ENCODE measurements at places on chromosomes 7 and 10. TPM values are rescaled to one million over a fixed set of nuclear protein-coding genes. Genes with fewer than 3 reads are reported as not detected.

The HOXA5 gene
- not detected for total RNA-seq

The PNLIPRP2 gene
- not detected for total RNA-seq

The SEMA3C gene
- total RNA-seq, result not detected

DNA sequence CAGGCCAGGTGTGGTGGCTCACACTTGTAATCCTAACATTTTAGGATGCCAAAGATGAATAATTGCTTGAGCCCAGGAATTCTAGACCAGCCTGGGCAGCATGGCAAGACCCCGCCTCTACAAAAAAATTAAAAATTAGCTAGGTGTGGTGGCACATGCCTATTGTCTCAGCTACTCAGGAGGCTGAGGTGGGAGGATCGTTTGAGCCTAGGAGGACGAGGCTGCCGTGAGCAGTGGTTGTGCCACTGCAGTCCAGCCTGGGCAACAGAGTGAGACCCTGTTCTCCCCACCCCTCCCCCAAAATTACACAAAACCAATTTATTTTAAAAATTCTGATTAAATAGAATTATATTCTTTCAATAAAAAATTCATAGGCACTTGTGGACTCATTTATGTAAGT is 39.0 kb downstream of the ABCB1 start:
- no peak overlapping the region for H3K27ac ChIP-seq
- H3K4me1 ChIP-seq, result peaks cover 4% of the 10 kb centered on the region
- H3K4me3 ChIP-seq, result no peak overlapping the region
- no peak for DNase-seq
- peaks cover under 1% of the 10 kb centered on the region for H3K36me3 ChIP-seq

DNA sequence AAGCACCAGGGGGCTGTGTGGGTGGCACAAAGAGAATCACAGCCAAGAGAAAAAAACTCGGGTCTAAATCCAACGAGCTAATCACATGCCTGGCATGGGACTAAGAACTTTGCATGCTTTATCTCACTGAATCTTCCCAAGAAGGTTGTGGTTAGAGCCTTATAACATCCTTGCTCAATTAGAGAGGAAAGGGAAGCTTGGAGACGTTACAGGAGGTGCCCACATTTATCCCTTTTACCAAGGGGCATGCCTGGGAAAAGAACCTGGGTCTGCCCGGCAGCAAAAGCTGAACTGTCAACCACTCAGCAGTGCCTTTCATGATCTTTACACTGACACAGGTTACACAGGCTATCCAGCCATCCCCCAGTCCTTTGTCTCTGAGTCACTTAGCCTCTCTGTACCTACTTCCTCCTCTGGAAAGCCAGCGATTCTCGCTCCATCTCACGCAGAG is 190.1 kb downstream of the PRPF18 start:
- no peaks in the 10 kb centered on the region for H3K27me3 ChIP-seq
- no peaks in the 10 kb centered on the region for H3K4me1 ChIP-seq
- no peaks in the 10 kb centered on the region for H3K36me3 ChIP-seq
- no peak overlapping the region for H3K27ac ChIP-seq
- no peak for DNase-seq

- no peak for DNase-seq
- H3K36me3 ChIP-seq, result no peaks in the 10 kb centered on the region
- no peaks in the 10 kb centered on the region for H3K27me3 ChIP-seq
- H3K4me3 ChIP-seq, result no peak overlapping the region
Measured at GRCh38 chr10:59073456-59074053, 102.9 kb upstream of the PHYHIPL start.

DNA sequence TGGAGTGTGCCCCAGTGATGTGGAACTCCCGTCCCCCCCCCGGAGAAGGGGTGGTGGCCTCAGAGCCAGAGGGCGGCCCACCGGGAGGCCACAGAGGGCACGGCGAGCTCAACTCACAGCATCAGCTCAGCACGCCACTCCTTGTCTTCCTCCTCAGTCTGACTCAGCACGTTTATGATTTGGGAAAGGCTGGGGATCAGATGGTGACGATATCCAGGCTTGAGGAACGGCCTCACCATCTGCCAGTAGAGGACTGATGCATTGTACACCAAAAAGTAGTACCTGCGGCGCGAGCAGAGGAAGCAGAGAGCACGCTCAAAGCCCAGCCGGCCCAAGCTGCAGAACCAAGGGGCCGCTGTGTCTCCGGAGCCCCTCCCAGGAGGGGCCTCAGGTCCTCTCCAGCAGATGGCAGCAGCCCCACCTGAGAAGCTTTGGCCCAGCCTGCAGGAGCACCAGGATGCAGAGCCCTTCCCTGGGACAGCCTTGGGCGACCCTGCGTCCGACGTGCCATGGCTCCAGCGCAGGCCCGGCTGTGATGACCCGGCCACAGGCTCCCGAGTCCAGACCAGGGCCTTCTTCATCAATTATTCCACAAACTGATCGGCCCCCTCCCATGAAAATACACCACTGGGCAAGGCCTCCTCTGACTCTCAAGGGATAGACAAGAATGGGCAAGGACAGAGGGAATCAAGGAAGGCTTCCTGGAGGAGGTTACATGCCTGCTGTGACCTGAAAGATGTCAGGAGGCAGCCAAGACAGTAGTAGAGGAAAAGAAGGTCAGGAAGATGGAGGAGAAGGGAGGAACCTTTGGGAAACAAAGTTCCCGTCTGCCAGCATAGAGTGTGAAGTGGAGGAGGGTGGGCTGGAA is 3.7 kb downstream of the CFAP46 start:
- peaks cover 39% of the 10 kb centered on the region for H3K27me3 ChIP-seq
- peaks cover 5% of the 10 kb centered on the region for H3K4me1 ChIP-seq
- no peak overlapping the region for H3K4me3 ChIP-seq
- H3K27ac ChIP-seq, result no peak overlapping the region
- no peaks in the 10 kb centered on the region for H3K36me3 ChIP-seq

- peaks cover 65% of the 10 kb centered on the region for H3K27me3 ChIP-seq
- no peak overlapping the region for H3K4me3 ChIP-seq
- peaks cover 2% of the 10 kb centered on the region for H3K36me3 ChIP-seq
- DNase-seq, result no peak
- H3K27ac ChIP-seq, result no peak overlapping the region
Measured at GRCh38 chr7:41699516-41699915, 3.4 kb downstream of the INHBA start.

DNA sequence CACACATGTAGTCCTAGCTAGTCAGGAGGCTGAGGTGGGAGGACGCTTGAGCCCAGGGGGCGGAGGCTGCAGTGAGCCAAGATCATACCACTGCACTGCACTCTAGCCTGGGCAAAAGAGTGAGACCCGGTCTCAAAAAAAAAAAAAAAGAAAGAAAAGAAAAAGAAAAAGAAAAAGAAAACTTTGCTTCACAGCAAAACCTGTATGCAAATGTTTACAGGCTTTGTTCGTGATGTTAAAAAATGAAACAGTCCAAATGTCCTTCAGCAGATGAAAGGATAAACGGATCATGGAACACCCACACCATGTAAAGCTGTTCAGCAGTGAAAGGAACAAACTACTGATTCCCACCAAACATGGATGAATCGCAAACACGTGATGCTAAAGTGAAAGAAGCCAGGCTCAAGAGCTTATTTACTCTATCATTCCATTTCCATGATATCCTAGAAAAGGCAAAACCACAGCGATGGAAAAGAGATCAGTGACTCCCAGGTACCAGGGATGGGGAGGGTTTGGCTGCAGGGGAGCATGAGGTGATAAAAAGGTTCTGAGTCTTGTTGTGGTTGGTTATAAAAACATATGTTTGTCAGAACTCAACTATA is 15.1 kb downstream of the LRRC20 start:
- no peaks in the 10 kb centered on the region for H3K27me3 ChIP-seq
- H3K4me1 ChIP-seq, result peaks cover 10% of the 10 kb centered on the region
- H3K4me3 ChIP-seq, result no peak overlapping the region
- peaks cover 3% of the 10 kb centered on the region for H3K36me3 ChIP-seq
- DNase-seq, result no peak

GRCh38 chr7:77415476-77415822 is 700 bp downstream of the GSAP start:
- peak overlapping the region; percentile 68 for H3K4me3 ChIP-seq
- peaks cover 32% of the 10 kb centered on the region for H3K4me1 ChIP-seq
- no peak overlapping the region for H3K27ac ChIP-seq
- no peak for DNase-seq
- H3K27me3 ChIP-seq, result no peaks in the 10 kb centered on the region
